ENCODE measurements at places on chromosomes 7 and 10.

- no peak for DNase-seq
Observed at GRCh38 chr7:55561690-55562089, 10.6 kb downstream of the VOPP1 start.

DNA sequence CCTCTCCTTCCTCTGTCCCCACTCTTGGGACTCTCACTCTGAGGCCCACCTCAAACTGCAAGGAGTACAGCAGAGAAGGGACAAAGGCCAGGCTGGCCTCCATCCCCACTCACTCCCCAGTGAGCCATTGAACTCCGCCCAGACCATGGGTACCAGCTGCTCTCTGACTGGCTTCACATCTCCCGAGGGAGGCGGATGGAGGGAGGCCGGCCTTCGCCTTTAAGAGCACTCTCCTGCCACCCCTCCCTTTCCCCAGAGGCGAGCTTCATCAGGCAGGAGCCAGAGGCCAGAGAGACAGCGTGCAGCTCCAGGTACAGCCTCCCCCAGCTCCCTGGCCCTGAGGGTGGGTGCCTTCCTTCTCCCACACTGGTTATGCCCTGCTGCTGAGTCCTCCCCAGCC, 1.8 kb upstream of the LDB3 start:
- no peak for DNase-seq

GRCh38 chr7:126533715-126534114, 719.0 kb downstream of the GRM8 start:
- peak; percentile 64 for DNase-seq

GRCh38 chr10:32299354-32299980, 47.5 kb downstream of the EPC1 start:
- no peak for DNase-seq

GRCh38 chr7:39356172-39356925, 209.9 kb upstream of the YAE1 start:
- no peak for DNase-seq

GRCh38 chr7:55085511-55086412, 66.9 kb downstream of the EGFR start:
- no peak for DNase-seq

GRCh38 chr10:5537684-5538083, 12.9 kb downstream of the CALML3 start:
- DNase-seq: no peak

- DNase-seq: no peak
Observed at GRCh38 chr7:24974026-24974832, 5.7 kb downstream of the OSBPL3 start.

- no peak for DNase-seq
Observed at GRCh38 chr10:63169624-63170023, 36.5 kb downstream of the NRBF2 start.

DNA sequence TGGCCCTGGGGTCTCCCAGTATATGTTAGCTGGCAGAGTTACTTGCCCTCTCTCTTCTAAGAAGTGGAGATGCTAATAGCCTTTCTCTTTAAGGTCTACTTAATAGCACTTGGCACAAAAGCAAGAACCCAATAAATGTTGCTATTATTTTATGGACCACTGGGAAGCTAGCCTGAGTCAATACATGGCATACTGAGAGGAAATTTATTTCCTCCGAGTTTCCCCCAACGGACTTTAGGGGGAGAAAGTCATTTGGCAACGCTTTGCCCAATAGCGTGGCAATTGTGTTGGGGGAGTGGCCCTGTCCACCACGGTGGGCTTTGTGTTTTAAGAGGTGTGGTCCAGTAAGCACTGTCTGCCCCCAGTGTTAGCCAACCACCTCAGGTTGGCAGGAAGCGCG, 87.4 kb upstream of the SMNDC1 start:
- DNase-seq: no peak

GRCh38 chr7:147547252-147547897, 1043.2 kb upstream of the C7orf33 start:
- DNase-seq: no peak

- no peak for DNase-seq
Observed at GRCh38 chr7:98319176-98319575, 37.7 kb downstream of the BRI3 start.

DNA sequence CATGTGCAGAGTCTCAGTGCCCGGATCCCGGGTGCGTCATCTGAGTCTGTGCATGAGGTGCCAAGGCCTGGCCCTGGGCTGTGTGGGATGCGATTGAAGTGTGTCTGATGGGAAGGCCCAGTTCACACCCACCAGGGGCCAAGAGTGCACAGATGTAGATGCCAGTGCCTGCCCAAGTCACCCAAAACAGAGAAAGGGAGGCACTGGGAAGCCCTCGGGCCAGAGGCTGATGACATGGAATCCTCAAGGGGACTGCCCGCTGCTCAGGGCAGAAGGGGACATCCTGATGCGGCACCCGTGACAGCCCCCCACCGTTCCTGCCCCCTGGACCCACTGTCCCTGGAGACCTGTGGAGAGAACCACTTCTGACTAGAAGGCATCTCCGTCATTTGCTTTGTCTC, 72.2 kb upstream of the ZNF479 start:
- DNase-seq: no peak

- no peak for DNase-seq
Observed at GRCh38 chr7:119711104-119711503, 561.9 kb upstream of the KCND2 start.
